RWPE1 (cell line): ENCODE measurements at places on chromosomes 12 and 14.

DNA sequence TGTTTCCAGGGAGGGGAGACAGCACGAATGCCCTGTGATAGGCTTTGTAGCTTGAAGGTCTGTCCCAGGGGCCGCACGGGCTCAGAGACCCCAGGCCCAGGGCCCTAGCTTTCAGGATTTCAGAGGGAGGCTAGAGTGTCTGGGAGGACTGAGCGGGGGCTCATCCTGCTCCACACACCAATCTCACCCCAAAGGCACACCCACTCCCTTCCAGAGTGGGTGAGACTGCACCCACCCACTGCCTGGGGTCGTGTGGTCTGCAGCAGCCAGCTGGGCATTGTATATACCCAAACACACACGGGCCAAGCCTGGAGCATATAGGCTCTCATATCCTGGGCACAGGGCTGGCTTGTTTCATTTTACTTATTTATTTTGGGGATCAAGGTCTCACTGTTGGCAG, 5.8 kb upstream of the SLC25A47 start:
- no peak for DNase-seq

GRCh38 chr12:52660934-52661499, 9.0 kb upstream of the KRT2 start:
- no peak for DNase-seq

- DNase-seq = no peak
Measured at GRCh38 chr14:96202441-96203094, 2.1 kb upstream of the BDKRB2 start.

DNA sequence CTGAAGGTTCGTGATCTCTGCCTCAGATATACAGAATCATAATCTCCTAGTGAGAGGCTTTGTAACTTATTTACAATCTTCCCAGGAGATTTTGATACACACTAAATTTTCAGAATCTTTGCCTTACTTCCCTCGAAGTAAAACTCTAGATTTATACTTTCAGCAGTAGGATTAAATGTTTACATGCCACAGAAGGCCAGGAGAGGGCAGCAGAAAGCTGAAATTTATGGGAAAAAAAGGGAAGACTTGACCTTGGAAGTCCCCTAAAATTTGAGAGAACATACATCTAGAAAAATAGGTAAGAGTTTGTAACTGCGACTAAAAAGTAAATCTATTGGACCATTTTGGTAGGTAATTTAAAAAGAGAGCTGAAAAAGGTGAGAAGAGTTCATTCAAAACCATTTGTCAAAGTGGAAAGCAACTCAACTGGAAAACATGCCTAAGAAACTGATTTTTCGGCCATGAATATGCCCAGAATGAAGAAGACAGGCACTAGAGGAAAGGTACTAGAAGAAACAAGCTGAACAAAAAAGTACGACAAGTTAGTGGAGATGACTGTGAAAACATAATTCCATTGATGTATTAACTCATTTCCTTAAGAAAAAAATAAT, 242.0 kb upstream of the MDGA2 start:
- DNase-seq = peak; percentile 3

- no peak for DNase-seq
Measured at GRCh38 chr14:93456356-93456755, 25.6 kb downstream of the UNC79 start.

DNA sequence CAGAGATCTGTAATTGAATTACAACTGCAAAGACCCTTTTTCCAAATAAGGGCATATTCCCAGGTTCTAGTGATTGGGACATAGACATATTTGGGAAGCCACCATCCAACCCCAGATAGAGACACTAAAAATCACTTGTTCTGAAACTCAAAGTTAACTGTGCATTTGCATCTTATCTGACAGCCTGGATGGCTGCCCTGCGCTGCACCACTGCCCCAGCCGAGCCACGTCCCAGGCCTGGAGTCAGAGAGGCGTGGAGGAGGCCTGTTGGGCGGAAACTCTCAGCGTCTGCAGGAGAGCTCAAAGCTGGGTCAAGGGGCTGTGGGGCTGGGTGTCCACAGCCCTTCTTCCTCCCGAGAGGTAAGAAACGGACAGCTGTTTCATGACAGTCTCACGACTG, 124.4 kb downstream of the RIMBP2 start:
- no peak for DNase-seq
